ENCODE measurements at places on chromosomes 16 and 17.

GRCh38 chr17:57312242-57312641 lies 55.9 kb downstream of the MSI2 start:
- DNase-seq = peak; percentile 45

DNA sequence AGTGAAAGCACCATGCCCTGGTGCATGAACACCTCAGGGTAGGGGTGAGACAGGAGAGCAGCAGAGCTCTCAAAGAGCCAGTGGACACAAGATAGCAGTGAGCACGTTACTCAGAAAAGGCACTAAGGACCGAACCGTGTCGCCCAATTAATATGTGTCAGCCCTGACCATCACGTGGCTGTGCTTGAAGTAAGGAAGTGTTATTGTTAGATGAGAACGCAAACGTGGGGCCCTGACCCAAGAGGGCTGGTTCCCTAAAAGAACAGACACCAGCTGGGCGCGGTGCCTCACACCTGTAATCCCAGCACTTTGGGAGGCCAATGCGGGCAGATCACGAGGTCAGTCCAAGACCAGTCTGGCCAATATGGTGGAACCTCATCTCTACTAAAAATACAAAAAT lies 16.3 kb downstream of the AXIN1 start:
- DNase-seq = no peak

GRCh38 chr16:71426880-71427615 lies 14.8 kb downstream of the TLE7 start:
- no peak for DNase-seq

DNA sequence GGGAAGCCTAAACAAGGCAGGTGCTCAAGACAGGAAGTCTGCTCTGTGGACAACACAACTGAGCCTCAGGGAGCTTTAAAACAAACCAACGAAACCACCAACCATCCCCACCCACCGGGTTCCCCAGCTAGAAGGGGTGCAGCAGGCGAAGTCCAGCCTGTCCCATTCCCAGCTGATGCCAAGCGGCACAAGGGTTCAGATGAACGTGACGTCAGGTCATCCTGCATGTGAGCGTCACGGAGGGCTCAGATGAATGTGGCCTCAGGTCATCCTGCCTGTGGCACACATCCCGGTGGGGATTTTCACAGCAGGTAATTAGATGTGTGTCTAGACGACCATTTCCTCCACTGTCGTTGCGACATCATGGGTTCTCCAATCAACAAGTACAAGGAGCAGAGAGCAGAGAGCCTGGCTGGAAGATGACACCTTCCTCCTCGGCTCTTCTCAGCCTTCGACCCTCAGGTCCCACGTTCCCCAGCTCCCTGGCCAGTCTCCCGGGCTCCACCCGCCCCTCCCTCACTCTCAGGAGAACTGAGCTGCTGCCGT lies 246.5 kb downstream of the FOXL1 start:
- DNase-seq = peak; percentile 81

DNA sequence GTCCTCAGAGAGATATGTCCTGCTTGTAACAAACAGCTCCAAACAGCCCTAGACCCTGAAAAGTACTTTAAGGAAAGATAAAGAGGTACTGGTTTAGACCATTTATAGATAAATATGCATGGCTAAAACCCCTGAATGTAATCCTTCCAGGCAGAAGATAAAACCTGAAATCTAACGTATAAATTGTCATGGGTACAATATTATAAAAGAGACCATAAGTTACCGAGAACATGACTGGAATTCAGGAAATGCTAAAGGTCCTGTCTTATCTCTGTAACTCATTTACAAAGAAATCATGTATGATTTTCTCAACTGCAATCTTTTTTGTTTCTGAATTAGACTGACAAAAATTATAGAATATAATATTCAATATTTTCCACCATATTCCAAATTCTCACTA lies 9.2 kb upstream of the KANSL1 start:
- DNase-seq = no peak

- no peak for DNase-seq
These were observed 97.2 kb downstream of the NOG start for GRCh38 chr17:56690441-56691291.

- DNase-seq = peak; percentile 45
These were observed 1.3 kb downstream of the ZNF750 start for GRCh38 chr17:82838386-82839063.

- DNase-seq = no peak
These were observed 30.7 kb upstream of the MYO18A start for GRCh38 chr17:29210879-29211278.

DNA sequence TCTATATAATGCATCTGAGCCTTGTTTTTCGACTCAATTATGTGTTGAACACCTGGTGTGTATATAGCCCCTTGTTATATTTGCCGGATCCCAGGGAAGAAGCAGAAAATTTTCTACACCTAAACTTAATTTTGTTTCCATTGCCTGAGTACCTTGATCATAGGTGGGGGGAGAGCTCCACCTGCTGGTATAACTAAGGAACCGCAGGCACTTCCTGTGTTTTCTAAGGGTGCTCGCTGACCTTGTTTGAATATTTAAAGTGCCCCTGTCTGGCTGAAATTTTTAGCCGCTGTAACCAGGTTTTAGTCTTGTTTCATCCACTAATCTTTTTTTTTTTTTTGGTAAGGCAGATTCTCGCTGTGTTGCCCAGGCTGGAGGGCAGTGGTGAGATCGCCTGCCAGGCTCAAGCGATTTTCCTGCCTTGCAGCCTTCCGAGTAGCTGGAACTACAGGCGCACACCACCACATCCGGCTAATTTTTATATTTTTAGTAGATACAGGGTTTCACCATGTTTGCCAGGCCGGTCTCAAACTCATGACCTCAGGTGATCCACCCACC lies 6.5 kb upstream of the NUBP1 start:
- peak; percentile 87 for DNase-seq

DNA sequence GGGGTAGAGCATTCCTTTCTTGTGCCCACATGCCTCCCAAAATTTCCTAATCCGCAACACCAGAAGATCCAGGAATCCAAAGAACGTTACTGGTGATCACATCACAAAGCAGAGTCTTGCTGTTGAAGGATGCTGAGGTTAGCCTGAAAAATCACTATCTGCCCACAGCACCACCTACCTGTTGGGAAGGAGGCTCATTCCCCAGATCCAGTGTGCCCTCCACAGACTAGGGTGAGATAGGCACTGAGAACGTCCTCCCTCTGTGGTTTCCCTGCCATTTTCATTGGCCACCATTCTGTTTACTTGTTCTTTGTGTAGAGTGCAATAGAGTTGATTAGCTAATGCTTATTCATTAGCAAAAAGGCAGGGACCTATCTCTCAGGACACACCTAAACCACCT lies 30.3 kb downstream of the RCVRN start:
- DNase-seq = peak; percentile 57

DNA sequence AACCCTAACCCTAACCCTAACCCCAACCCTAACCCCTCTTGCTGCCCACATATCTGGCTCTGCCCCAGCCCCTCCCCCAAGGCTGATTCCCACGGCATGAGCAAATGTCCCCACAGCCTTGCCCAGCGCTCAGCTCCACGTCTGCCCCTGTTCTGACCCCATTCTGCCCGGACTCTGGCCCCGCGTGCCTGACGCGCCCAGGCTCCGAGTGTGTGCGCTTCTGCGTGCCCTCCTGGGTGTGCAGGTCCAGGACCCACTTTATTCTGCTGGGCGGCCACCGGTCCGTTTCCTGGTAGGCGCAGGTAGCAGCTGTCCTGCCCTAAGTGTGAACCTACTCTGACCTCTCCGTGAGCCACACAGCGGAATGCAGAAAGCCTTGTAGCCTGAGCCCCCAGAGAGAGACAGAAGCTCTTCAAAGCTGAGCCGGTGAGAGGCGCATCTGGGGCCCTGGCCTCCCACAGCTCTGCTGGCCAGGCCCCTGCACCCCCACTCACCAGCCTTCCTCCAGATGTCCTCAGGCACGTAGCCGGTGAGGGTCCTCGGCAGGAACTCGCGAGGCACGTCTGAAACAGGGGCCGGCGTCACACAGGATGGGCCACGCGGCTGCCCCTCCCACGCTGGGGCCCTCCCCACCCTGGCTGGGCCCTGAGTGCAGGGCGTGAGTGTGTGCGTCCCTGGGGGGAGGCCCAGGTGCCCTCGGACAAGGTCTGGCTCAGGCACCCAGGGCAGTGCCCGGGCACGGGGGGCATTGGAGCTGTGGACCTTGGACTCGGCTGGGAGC lies 14.0 kb upstream of the PABPN1L start:
- DNase-seq = no peak

DNA sequence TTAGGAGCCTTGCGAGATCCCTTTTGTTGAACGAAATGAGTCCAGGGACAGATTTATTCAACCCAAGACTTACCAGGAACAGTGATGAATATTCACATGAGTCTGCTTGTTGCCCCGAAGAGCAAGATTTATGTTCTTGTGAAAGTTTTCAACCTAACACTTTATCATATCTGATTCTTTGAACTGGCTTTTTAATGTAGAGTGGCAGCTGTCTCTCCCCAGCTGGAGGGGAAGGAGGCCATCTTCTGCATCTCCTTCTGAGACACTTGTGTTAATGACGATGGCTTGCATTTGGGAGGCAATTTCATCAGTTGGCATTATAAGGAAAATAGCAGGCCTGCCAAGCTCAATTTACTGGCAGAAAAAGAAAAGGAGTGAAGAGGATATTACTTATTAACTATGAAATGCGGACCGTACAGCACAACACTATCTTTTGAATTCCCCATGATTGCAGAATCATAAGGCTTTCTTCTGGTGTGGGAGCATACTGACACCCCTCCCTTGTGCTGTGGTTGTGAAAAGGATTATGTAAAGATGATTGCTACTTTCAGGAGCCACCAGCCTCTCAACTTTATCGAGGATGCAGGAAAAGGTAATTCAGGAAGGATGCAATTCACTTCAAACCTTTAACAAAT lies 35.7 kb downstream of the SMARCE1 start:
- no peak for DNase-seq

DNA sequence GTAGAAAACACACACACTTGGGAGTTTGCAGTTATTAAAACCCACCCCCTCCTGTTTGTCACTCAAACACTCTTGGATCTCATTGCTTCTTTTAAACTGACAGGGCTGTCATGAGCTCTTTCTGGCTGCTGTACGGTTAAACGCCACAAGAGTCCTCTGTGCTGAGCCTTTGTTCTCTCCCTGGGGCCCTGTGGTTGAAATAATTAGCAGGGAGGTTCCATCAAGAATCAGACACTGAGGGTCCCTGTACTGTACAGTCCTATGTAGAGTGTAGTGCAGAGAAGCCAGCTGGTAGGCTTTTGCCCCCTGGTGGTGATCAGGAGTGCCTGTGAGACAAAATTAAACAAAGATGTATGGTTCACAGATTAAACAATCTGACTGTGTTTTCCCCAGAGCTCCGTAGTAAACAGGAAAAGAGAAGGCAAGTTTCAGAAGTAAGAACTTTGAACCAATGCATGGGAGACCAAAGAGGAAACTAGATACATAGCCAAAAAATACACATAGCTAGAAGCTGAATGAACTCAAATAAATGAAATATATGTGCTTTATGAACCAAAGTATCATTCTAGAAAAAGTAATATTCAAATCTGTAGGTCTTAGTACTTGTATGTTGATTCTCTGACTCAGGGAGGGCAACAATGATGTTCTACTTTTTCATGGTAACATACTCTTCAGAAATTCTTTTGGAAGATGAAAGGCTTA lies 1.4 kb upstream of the SSH2 start:
- peak; percentile 72 for DNase-seq

DNA sequence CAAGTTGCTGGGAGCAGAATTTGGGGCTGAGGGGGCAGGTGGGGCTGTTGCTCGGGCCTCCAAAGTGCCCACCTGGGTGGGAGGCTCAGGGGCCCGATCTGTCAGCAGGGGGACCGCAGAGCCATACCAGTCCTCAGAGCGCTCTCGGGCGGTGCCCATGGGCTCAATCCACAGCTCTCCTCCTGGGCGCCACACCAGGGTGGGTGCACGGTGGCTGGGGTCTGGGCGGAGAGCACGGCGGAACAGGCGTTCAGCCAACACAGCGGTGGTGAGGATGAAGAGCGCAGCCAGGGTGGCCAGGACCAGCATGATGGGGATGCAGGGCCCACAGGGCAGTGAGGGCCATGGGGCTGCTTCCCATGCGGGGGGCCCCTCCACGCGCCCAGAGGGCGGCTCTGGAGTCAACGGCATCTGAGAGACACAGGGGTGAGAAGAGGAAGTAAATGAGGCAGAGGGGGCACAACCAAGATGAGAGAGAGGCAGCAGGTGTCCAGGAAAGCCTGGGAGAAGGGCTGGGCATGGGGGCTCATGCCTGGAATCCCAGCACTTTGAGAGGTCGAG lies 1.2 kb downstream of the C16orf54 start:
- no peak for DNase-seq

GRCh38 chr16:80993834-80994233 lies 12.9 kb downstream of the CMC2 start:
- DNase-seq = no peak

DNA sequence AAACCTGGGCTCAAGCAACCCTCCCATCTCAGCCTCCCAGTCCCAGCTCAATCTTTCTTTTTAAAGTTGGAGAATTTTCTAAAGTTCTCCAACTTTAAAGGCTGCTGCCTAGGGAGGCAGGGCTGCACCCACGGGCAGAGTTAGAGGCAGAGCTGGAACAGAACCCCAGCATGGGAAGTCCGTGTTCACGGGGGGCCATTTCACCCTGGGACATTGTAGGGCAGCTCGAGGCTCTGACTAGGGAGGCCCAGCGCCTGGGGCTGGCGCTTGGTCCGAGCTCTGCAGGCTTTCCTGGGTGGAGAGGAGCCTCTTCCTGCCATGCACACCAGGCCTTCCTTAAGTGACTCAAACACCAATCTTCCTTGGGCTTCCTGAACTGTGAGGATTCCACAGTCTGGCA lies 70.2 kb downstream of the CYLD start:
- no peak for DNase-seq

GRCh38 chr17:74369221-74369620 lies 1.9 kb downstream of the GPR142 start:
- DNase-seq = peak; percentile 90

- DNase-seq = no peak
These were observed 387.5 kb upstream of the HSBP1 start for GRCh38 chr16:83420206-83420760.

Data from endodermal cell (in vitro differentiated cells).